ENCODE measurements at places on chromosomes 12 and 14.

DNA sequence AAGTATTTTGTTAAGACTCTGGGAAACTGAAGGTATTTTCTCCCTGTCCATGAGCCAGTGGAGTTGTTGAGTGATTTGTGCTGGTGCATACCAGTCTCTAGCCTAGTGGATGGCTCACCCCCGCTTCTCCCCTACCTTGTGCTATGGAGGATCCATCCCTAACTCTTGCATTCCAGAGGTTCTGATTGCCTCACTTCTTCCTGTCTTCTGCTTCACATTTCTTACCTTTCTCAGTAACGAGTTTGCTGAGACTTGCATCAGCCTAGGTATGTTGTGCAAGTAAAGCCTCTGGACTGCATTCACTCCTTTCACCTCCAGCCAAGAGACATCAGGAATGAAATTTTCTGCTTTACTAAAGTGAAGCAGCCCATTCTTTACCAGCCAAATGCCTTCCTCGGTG, 391.6 kb downstream of the ZFP36L1 start:
- DNase-seq: no peak

GRCh38 chr12:65100140-65100539, 21.0 kb downstream of the WIF1 start:
- DNase-seq: no peak

DNA sequence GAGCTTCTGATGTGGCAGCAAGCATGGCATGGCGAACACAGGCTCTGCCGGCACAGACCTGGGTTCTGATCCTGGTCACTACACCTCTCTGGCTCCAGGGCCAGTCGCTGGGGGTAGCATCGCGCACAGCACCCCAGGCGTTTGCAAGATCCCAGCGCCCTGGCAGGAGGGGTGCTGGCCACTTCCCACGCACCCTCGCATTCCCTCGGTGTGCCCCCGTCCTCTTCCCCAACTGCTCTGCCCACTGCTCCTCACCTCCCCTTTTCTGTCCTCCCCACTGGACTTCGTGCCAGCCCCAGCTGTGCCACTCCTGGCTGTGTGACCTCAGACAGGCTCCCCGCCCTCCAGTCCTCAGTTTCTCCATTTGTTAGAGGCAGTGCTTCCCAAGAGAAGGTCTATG, 2.8 kb downstream of the CDK2AP1 start:
- no peak for DNase-seq

DNA sequence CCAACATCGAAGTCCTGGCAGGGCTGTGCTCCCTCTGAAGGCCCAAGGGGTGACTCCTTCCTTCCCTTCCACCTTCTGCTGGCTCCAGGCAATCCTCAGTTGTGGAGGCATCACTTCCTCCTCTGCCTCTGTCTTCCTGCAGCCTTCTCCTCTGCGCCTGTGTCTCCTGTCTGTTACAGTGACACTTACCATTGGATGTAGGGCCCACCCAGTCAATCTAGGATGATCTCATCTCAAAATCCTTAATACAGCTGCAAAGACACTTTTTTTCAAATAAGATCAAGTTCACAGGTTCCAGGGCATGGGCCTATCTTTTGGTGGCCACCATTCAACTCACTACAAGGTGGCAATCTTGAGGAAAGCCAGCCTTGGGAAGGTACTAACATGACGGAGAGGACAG, 155.1 kb downstream of the ESRRB start:
- no peak for DNase-seq

DNA sequence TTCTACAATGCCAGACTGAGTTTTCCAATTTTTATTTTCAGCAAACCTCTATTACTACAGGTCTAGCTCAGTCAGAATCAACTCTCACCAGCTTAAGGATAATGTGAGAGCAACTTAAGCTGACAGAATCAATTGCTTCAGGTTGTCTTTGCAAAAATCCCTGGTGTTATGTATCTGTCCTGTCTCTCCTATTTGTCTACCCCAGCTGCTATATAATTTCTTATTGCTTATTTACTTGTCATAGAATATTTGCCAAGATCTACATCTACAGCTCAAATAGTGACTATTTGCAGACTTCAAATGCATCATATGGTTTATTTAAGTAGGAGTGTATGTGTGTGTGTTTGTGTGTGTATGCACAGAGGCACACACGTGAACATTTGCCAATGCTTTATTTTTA, 54.1 kb downstream of the FOXG1 start:
- DNase-seq: no peak

- DNase-seq: no peak
Measured at GRCh38 chr12:113170926-113171325, 14.4 kb downstream of the DDX54 start.

DNA sequence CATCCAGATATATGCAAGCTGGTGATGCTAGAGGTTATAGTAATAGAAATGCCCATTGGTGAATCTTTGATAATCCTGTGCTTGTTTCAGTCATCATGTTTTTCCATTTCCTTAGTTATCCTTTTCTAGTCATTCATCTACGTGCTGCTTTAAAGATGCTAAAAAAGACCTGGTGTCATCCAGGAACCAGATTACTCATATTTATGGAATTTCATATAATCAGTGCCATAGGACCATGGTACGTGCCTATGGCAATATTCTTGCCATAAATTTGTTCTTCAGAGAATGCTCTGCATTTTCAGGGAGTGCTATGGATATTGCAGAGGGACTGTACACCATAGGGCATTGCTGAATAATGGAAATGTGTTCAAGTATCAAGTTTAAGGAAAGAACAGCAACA, 267.3 kb downstream of the AKAP6 start:
- no peak for DNase-seq

Measured in GM12892 (cell line).